ENCODE measurements at places on chromosomes 7 and 10.

GRCh38 chr7:9217204-9217603, 783.8 kb downstream of the NXPH1 start:
- no peak for DNase-seq

GRCh38 chr10:12705943-12706342, 295.6 kb downstream of the CCDC3 start:
- no peak for DNase-seq

DNA sequence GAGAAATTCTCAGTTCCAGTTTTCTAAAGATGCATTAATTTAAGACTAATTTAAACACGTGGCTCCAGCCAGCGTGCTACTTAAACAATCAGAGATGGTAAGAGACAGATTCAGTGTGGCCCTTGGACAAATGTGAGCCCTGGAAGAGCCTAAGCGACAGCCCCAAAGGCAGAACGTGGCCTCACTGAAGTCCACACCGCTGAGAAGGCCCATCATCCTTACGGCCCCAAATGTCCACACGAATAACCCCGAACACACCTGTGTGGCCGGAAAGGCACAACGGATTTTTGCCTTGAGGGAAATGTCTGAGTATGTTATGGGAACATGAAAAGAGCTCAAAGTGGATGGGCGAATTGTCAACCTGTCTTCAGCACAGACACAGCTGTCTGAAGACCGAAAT, 3.2 kb downstream of the COX19 start:
- no peak for DNase-seq

DNA sequence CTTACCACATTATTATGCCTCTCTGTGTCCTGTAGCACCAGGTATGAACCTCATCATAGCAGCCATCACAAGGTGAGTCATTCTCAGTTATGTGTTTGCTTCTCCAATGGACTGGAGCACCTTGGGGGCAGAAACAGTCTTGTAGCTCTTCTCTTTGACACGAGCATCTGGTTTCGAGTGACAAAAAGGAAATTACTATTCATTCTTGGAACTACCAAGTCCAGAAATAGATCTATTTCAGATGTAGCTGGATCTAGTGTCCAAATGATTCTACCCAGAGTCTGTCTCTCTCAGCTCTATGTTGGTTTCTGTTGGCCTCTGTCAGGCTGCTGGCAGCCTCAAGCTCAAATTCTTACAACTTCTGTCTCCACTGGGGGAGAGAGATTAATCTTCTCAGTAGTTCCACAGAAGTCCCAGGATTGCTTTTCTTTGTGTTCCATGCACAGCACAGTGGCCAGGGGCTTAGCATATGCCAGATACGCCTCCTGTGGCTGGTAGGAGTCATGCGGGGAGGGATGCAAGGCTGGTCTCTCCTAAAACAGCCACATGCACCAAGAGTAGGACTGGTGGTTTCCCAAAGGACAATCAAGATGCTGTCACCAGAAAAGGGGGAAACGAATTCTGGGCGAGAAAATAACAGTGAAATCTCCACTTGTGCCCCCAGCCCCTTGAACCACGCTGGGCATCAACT, 37.2 kb upstream of the PAPSS2 start:
- DNase-seq: peak; percentile 31

DNA sequence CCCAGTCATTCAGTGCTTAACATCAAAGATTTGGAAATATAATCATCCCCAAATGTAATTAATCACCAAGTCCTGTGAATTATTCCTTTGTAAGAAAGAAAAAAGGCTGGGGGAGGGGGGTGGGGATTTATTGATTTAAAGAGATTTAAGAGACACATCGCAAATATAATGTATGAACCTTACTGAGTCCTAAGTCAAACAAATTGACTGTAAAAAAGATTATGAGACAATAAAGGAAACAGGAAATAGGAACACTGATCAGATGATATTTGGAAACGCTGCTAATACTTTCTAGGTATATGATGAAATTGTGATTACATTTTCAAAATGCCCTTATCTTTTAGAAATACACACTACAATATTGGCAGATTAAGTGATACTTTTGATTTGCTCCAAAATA, 92.5 kb downstream of the ATE1 start:
- no peak for DNase-seq

GRCh38 chr10:489330-489729, 200.1 kb downstream of the DIP2C start:
- no peak for DNase-seq

DNA sequence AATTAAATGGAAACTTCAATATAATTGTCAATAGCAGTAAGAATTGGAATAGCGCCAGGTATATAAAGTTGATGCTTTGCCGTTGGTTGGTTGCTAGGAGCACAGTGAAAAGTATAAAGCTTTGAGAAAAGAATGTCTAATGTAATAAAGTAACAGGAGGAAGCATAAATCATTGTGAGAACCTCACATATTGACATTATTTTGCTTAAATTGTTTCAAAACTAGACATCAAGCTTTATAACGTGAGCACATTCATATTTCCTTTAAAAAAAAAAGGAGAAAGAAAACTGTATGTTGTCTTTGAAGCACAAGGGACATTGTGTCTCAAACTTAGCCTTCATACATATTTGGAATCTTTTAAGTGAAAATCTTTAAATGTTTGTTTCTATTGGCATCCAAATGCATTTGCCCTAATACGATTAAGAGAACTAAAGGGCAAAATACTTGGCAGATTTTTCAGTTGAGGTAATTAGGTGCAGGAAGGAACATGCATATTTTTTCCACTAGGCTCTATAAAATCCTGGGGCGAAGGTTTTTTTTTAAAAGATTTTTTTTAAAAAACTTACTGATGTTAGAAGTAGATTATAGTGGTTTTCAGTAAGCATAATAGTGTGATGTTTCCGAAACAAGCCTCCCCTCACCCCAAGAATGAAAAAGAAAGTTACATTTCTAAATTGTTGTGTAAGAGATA, 92.4 kb downstream of the ARID5B start:
- DNase-seq: no peak

DNA sequence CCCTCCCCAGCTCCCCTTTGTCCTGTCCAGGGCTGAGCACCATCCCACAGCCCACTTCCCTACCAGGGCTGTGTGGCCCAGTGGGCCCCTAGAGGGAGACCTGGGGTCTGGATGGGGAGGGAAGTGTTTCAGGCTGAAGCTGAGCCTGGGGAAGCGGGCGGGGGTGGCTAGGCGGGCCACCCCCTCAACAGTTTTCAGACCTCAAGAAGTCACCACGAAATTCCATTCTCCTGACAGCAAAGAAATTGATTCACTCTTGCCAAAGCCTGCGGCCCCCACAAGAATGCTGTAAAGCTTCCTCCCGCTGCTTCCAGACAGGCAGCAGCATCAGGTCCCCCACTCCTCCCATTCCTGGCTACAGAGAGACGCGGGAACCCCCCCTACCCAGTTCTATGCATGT, 2.5 kb upstream of the LFNG start:
- no peak for DNase-seq

DNA sequence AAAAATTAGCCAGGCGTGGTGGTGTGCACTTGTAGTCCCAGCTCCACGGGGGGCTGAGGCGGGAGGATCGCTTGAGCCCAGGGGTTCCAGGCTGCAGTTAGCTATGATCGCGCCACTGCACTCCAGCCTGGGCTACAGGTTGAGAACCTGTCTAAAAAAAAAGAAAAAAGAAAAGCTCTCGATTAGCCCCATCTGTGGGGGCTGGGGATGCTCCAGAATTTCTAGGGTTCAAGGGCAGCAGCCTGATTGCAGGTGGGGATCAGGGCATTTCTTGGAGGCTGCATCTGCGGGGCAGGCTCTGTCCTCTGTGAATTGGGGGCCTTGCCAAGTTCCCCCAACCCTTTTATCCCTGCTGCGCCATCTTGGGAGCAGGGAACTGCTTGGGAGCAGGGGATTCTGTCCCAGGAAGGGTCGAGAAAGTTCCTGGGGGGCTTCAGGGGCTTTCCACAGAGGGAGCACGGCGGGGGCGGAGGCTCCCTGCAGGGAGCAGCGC, 651 bp upstream of the ARPC1A start:
- no peak for DNase-seq

GRCh38 chr7:135759532-135759931, 10.9 kb upstream of the FAM180A start:
- no peak for DNase-seq

GRCh38 chr7:96591900-96592676, 117.6 kb downstream of the SEM1 start:
- no peak for DNase-seq

DNA sequence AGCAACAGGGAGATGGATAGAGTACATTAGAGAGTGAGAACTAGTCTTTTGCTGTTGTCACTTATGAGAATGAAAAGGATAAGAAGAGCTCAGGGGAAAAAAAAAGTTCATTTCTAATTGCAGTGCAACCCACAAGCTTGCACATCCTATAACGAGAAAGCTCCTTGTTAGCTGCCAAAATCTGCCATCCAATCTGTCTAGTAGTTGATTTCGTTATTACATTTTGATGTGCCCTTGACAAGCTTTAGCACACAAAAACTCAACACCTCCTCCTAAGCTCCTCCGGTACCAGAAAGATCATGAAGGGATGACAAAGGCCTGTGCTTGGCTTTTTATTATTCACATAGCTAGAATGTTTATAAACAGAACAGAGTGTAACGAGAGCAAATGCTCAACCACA, 519.4 kb downstream of the SUGCT start:
- DNase-seq: no peak

- DNase-seq: no peak
These were observed 207.2 kb downstream of the SKAP2 start for GRCh38 chr7:26657206-26657641.

DNA sequence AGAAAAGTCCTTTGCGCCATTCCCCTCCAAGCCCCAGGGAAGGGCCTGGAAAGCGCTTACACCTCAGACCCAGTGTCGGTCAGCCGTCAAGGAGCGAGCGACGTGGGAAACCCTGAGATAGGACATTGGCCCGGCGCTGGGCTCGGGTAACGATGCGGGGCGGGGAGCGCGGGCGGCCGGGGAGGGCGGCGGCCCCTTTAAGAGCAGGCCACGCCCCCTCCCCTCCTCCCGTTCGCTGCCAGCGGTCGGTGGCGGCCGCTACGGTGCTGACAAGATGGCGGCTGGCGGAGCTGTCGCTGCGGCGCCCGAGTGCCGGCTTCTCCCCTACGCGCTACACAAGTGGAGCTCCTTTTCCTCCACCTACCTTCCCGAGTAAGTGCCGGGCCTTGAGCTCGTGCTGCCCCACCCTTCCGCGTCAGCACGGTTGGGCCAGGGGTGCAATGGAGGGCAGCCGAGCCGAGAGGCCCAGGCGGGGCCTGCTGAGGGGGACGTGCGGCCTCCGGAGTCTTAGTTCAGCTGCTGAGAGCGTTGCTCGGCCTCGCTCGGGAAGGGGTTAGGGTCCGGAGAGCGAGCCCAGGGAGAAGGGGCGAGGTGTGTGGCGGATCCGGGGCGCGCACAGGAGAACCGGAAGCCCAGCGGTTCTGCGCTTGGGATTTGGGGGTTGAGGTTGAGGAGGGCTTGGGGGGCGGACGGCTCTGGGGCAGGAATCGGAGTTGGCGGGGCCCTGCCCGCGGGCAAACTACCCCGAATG, at the start of gene MKLN1:
TSS of gene MKLN1 (plus strand) at position 251 of the 751 bp plus-strand sequence. CDS start at position 275, 24 bp downstream.
- DNase-seq: peak; percentile 55

DNA sequence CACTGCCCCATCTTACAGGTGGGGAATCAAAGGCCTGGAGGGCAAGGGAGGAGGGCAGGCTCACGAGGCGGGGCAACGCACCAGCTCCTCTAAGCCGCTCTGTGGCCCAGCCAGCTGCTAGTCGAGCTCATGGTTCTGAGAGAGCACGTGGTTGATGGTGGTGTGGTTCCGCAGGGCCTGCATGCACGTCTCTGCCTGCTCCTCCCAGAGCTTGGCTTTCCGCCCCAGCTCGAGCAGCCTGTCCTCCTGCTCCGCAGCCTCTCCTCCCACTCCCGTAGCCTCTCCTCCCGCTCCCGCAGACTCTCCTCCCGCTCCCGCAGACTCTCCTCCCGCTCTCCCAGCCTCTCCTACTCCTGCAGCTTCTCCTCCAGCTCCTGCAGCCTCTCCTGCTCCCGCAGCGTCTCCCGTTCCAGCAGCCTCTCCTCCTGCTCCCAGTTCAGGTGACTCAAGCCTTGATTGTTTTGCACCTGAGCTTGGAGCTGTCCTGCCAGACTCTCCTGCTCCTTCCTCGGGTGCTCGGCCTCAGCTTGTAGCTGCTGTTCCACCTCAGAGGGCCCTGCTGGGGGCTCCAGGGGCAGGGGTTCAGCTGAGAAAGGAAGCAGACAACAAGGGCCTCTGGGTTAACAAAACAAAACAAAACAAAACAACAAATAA, 19.1 kb upstream of the MTPAP start:
- peak; percentile 39 for DNase-seq

GRCh38 chr10:73889014-73889413, 14.7 kb upstream of the CAMK2G start:
- DNase-seq: no peak

DNA sequence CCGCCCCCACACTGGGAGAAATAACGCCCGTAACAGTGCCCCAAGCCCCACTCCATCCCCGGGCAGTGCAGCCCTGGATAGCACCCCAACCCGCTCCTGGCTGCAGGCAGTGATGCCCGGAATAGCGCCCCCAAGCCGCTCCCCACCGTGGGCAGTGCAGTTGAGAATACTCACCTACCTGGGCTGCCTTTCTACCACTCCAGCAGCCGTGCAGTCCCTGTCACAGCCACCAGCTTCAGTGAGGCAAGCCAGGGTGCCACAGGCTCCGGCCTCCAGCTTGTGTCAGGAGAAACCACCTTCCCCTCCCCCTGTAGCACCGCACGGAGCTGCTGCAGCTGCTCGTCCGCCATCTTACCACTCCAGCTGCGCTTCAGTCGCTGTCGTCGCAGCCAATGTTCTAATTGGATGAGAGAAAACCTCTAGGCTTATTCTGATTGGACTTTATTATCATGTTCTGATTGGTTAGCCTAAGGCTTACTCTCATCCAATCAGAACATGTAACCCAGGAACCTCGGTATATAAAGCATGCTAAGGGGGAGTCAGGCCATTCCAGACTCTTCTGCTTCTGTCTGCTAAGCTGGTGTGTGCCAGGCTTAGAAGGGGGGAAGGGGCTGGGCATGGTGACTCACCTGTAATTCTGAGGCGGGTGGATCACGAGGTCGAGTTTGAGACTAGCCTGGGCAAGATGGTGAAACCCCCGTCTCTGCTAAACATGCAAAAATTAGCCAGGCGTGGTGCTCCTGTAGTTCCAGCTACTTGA, 53.2 kb upstream of the ZNF33B start:
- no peak for DNase-seq

GRCh38 chr10:128305601-128306345, 179.6 kb upstream of the MKI67 start:
- no peak for DNase-seq

GRCh38 chr7:111763221-111763801, 201.0 kb upstream of the IMMP2L start:
- DNase-seq: no peak

DNA sequence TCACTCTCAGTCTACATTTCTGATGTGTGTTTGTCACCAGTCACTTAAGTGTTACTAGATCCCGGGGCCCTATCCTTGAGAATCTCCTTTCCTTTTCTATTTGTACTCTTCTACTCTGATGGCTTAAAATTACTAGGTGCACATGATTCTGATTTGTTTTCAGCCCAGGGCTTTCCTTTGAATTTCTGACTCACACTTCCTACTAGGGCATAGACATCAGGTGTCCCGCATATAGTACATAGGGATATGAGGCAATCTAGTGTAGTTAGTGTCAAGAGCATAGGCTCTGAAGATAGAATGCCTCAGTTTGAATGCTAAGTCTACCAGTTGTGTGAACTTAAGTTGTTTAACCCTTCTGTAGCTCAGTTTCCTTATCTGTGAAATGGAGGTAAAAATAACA, 49.4 kb upstream of the LRRN3 start:
- DNase-seq: no peak
